ENCODE measurements at places on chromosomes 5 and 9.

- DNase-seq = no peak
- H3K4me1 ChIP-seq = no peaks in the 10 kb centered on the region
- no peak overlapping the region for H3K27ac ChIP-seq
- H3K4me3 ChIP-seq = no peak overlapping the region
- H3K27me3 ChIP-seq = no peaks in the 10 kb centered on the region
Measured at GRCh38 chr5:82265047-82265446, 13.1 kb downstream of the RPS23 start.

GRCh38 chr9:129676975-129677374 lies 11.5 kb downstream of the PRRX2 start:
- no peak overlapping the region for H3K4me3 ChIP-seq
- H3K4me1 ChIP-seq = no peaks in the 10 kb centered on the region
- H3K27ac ChIP-seq = no peak overlapping the region

- H3K27ac ChIP-seq = no peak overlapping the region
- no peaks in the 10 kb centered on the region for H3K27me3 ChIP-seq
- no peak for DNase-seq
- no peaks in the 10 kb centered on the region for H3K4me1 ChIP-seq
- H3K4me3 ChIP-seq = no peak overlapping the region
Measured at GRCh38 chr5:158812408-158812807, 287.3 kb downstream of the EBF1 start.

DNA sequence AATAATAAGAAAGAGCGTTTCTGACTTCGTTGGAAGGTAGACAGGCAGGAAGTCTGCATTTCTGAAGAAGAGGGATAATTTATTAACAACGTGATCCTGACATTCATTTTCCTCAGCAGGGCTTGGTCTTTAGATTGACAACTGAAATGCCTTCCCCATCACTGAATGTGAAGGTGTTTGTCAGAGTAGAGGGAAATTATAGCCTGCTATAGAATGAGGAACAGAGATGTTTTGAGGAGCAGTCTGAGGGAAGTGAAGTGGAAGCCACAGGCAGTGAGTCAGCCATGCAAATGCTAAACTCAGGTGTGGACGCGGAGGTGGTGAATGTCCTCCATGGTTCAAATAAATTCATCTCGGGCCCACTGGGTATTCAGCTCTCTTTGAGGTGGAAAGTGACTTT lies 30.5 kb downstream of the C7 start:
- no peaks in the 10 kb centered on the region for H3K36me3 ChIP-seq
- H3K4me1 ChIP-seq = no peaks in the 10 kb centered on the region
- DNase-seq = no peak
- no peak overlapping the region for H3K4me3 ChIP-seq

- H3K27ac ChIP-seq = no peak overlapping the region
- no peaks in the 10 kb centered on the region for H3K36me3 ChIP-seq
- no peak overlapping the region for H3K4me3 ChIP-seq
- DNase-seq = no peak
- H3K27me3 ChIP-seq = no peaks in the 10 kb centered on the region
Measured at GRCh38 chr5:30959238-30959637, 234.2 kb upstream of the CDH6 start.

Data from tibial nerve (tissue), 4 donors.